Muscle of back (tissue), 13 donors: ENCODE measurements at places on chromosomes 2 and 18.

- DNase-seq, result no peak
Measured at GRCh38 chr18:8741117-8741516, 35.8 kb downstream of the MTCL1 start.

DNA sequence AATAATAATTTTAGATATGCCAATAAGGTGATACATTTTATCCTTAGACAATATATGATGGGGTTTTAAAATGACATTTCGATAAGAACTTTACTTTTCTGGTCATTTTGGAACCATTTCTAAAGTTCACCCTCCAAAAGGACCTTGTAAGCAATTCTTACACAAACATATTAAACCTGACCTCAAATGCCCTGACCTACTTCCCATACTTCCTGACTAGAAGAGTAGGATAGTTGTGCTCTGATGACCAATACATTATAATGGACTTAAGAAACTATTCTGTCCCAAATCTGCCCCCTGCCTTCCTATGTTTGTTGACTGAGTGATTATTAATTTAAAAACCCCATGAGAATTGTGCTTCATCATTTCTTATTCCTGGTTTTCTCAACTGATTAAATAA lies 24.6 kb downstream of the GCA start:
- DNase-seq, result no peak

DNA sequence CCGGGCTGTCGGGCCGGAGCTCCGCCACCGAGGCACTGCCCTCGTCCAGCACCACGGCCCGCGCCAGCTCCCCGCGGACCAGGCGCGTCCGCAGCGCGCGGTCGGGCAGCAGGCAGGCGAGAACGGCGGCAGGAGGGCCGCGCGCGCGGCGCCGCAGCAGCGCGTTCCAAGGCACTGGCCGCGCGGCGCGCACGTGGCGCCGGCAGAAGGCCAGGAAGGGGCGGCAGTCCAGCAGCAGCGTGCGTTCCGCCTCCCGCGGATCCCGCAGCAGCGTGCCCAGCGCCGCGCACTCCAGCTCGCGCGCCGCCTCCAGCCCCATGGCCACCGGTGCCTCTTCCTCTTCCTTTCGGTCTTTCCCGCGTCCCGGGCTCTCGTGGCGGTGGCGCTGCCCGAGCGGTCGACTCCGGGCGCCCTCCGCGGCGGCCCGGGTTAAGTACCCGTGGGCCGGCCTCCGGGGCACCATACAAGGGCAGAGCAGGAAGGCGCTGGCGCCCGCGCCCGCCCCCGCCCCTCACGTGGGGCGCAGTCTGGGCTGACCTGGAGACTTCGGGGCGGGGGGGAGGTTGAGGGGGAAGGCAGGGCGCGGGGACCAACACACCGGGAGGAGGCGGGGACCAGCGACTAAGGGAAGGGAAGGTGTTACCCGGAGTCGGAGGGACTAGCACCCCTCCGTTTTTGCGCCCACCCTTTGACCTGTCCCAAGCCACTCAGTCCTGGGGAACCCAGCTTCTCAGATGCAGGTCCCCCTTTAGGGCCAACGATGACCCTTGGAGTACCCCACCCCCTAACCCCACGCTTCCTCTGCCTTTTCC lies at the start of gene DUSP2:
DUSP2 (minus strand) TSS at position 405 of the 812 bp plus-strand sequence; CDS start at position 319, 86 bp downstream.
- DNase-seq, result peak; percentile 90

- DNase-seq, result peak; percentile 74
Measured at GRCh38 chr2:33521791-33522281, 45.4 kb downstream of the RASGRP3 start.

- no peak for DNase-seq
Measured at GRCh38 chr2:152400607-152401214, 65.7 kb downstream of the FMNL2 start.

- DNase-seq, result no peak
Measured at GRCh38 chr2:113228991-113229716, 49.6 kb downstream of the PAX8 start.

DNA sequence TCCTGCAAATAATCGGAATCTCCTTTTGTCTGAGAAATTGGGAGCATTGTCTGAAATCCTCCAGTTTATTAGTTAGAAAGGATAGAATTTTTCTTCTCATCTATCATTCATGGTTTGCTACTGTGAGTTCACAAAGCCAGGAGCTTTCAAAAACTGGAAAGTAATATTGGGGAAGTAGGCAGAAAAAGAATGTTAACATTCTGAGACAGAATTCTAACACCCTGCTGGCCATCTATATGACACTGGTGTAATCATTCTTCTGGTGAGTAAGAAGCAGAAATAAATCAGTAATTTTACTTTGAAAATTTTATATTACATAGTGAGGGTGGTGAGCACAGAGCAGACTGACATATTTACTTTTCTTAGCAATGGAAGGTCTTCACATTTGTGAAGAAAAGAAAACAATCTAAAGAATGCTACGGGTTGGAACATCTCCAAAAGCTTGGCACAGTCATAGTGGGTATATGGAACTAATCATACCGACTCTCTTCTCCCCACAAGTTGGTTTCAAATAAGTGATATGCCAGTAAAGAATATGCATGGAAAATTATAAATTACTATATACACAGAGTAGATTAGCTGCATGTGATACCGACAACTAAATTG lies 344.9 kb downstream of the LPIN1 start:
- no peak for DNase-seq
